Right lobe of liver (tissue), 6 donors: ENCODE measurements at places on chromosomes 16 and 17. TPM values are rescaled to one million over a fixed set of nuclear protein-coding genes. Genes with fewer than 3 reads are reported as not detected.
A peak's percentile ranks its signal among the peaks of the same experiment; 100 is the strongest.

The ABI3 gene
- 3.5 TPM for total RNA-seq

The SLC38A7 gene
- 15.4 TPM for total RNA-seq

The RSAD1 gene
- total RNA-seq = 17.9 TPM

- H3K27me3 ChIP-seq = no peaks in the 10 kb centered on the region
- peak overlapping the region; percentile 93 for H3K4me3 ChIP-seq
- H3K27ac ChIP-seq = peak overlapping the region; percentile 11
- H3K36me3 ChIP-seq = no peaks in the 10 kb centered on the region
- H3K4me1 ChIP-seq = peaks cover 11% of the 10 kb centered on the region
- DNase-seq = no peak
These were observed 436 bp downstream of the PHB1 start for GRCh38 chr17:49414271-49414621.

DNA sequence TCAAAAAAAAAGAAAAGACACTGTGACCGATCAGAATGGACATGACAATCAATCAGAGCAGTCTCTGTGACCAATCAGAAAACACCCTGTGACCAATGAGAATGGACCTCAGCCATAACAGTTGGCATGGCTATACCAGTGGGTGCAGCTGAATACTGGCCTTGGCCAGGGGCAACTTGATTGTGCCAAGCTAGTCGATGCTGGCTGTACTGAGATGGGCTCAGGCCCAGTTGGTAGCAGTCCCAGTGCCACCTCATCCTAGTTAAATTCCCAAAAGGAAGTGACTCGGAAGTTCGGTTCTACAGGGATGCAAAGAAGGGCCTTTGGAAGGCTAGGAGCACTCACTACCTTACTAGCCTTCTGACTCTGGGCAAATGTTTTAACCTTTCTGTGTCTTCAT lies 37.2 kb upstream of the BCO1 start:
- H3K4me3 ChIP-seq = no peak overlapping the region
- H3K36me3 ChIP-seq = no peaks in the 10 kb centered on the region
- H3K27me3 ChIP-seq = no peaks in the 10 kb centered on the region
